ENCODE measurements at places on chromosomes 1 and 21. TPM values are rescaled to one million over a fixed set of nuclear protein-coding genes. Genes with fewer than 3 reads are reported as not detected.

The DPH5 gene
- 43.6 TPM for polyA plus RNA-seq

The S100A3 gene
- 1.3 TPM for polyA plus RNA-seq

The INAVA gene
- not detected for polyA plus RNA-seq

GRCh38 chr1:27621051-27621920, 13.7 kb downstream of the FGR start:
- peak; percentile 49 for DNase-seq

DNA sequence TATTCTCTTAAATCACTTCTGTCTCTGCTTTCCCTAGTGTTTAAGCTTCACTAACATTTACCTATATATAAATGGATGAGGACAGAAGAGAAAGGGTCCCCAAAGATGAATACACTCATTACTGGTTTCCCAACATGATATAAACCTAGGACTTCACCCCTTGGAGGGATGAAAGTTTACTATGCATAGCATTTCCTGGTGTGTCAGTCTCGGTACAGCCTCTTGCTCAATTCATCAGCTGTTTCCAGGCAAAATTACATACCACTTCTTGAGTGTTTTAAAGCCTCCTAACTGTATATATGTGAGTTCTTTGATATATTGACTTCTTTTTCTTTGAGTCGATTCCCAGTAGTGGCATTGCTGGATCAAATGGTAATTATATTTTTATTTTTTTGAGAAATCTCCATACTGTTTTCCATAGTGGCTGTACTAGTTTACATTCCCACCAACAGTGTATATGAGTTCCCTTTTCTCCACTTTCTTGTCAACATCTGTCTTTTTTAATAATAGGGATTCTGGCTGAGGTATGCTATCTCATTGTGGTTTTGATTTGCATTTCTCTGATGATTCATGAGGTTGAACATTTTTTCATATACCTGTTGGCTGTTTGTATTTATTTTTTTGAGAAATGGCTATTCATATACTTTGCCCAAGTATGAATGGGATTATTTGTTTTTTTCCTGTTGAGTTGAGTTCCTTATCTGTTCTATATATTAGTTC, 259.3 kb upstream of the CACYBP start:
- DNase-seq: no peak

GRCh38 chr1:25819491-25820246, at the start of gene MTFR1L:
Gene MTFR1L (plus strand): TSS chr1:25819954. CDS start chr1:25823105, 3,151 bp downstream.
- DNase-seq: peak; percentile 77
